Activated effector memory CD4-positive, alpha-beta T cell treated with Interleukin-2 at 50 U/mL for 16 hours (primary cell): ENCODE measurements at places on chromosomes 4 and X.

- DNase-seq = no peak
These were observed 34.7 kb downstream of the VSIG4 start for GRCh38 chrX:66004928-66005829.

DNA sequence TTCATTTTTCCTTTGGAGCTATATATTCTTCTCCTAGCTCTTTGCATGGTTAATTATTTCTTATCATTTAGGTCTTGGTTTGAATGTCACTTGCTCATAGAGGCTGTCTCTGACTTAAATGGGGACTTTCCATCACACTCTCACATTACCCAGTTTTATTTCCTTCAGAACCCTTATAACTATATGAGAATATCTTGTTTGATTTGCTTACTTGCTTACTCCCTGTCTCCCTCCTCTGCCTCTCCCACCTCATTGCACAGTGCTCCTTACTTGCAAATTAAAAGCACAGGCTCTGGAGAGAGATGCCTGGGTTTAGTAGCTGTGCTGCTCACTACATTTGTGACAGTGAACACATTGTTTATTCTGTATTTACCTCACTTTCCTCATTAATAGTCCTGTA lies 174.6 kb downstream of the SOWAHB start:
- DNase-seq = no peak

- no peak for DNase-seq
These were observed 153.7 kb upstream of the FGF16 start for GRCh38 chrX:77293331-77293995.

- DNase-seq = no peak
These were observed at the start of gene GPRASP2 for GRCh38 chrX:102712216-102712966. Gene GPRASP2 (plus strand): TSS chrX:102712448. CDS start chrX:102714870, 2,422 bp downstream.

GRCh38 chrX:109841869-109842579 lies 109.0 kb upstream of the ACSL4 start:
- no peak for DNase-seq

- DNase-seq = no peak
These were observed 64.8 kb upstream of the HELT start for GRCh38 chr4:184953421-184953945.

DNA sequence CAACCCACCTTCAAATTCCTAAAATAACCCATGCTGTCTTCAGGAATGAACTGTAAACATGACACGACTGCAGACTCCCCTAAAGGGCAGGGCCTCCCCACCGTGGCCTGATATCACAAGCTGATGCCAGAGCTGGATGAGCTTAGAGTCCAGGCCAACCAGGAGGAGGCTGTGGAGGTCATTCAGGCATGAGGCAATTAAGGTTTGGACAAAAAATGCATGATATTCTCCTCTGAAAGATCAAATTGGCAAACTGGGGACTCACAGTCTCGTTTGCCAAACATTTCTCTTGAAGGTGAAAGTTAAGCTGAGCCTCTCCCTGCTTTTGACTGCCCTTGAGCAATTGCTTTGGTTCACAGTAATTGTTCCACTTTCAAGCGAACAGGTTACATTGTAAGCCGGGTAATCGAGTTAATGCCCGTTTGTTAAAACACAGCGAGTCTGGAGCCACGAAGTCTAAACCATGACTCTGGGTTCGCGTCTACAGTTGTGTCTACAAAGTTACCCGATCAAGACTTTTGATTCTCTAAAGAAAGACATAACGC lies 105.6 kb downstream of the ENPP6 start:
- DNase-seq = no peak
